ENCODE measurements at places on chromosomes 1 and 21.

- DNase-seq: no peak
Observed at GRCh38 chr1:32014948-32015273, 1.2 kb downstream of the KHDRBS1 start.

- no peak for DNase-seq
Observed at GRCh38 chr1:210294999-210295745, 33.5 kb upstream of the HHAT start.

- no peak for DNase-seq
Observed at GRCh38 chr1:29245876-29246275, 9.6 kb downstream of the PTPRU start.

DNA sequence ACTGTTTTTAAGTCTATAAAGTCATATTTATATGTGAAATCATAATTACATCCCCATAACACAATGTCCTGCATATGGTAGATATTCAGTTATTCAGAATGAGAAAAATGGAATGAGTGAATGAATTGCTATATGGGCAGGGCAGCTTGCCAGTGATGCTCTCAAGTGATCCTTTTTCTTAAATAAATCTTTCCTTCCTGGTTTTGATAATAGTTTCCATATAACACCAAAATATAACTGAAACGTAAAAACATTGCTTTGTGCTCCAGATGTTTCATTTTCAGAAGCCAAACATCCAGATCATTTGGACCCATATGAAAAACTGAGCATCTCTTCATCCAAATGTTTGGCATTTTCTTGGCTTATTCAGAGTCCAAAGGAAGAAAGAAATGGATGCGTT, 30.2 kb upstream of the RGS8 start:
- no peak for DNase-seq

GRCh38 chr21:43318841-43319781, 107.8 kb downstream of the SIK1 start:
- DNase-seq: no peak

- DNase-seq: no peak
Observed at GRCh38 chr1:179938752-179939151, 15.9 kb upstream of the CEP350 start.

DNA sequence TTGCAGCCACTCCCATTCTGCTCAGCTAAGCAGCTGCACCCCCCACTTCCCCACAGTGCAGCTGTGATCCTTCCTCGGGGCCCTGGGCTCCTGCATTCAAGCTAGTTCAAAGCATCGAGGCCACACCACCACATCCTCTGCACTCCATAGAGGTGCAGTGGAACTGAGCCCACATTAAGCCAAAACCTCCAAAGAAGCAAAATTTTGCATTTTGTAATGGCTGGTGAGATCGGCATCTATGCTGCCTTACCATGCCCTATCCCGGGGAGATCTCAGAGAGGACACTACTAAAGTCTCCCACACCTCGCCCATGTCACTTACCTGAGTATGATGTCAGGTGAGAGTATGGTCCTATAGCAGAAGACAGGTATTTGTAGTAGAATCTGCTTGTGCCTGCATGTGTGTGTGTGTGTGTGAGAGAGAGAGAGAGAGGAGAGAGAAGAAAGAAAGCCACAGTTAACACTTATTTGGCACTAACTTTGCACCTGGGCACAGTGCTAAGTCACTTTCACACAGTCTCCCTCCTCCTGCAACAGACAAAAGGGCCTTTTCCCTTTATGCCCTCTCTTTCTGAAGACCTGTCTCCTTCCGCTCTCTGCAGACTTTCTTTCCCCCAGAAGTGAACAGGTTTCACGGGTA, 89.8 kb downstream of the KIF14 start:
- DNase-seq: peak; percentile 12

DNA sequence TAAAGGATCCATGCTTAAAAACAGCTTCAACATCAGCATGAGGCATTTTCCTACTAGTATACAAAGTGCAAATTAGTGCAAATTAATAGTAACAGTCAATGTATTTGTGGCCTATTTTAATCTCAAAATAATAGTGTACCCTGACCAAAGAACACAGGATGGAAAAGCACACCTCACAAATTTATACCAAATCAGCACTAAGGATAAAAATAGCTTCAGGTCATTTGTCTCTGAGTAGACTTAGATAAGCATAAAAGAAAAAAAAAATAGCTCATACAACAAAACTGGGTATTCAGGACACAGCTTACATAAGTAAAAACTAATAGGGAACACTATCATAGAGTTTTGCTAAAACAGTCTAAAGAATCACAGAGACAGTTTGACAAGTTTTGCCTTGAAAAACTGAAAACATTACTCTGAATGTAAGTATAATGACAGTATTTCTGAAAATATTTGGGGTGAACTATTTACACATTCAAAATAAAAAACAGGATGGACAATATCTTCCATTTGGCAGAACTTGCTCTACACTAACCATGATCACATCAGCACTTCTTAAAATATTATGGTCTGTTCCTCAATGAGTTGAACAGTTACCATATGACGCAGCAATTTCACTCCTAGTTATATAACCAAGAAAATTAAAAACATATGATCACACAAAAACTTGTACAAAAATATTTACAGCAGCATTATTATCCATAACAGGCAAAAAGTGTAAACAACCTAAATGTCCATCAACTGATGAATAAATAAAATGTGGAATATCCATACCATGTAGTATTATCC, 46.3 kb downstream of the RNF115 start:
- DNase-seq: no peak

GRCh38 chr1:10489291-10490055, 14.7 kb downstream of the PEX14 start:
- no peak for DNase-seq

GRCh38 chr1:4724001-4724400, 69.6 kb downstream of the AJAP1 start:
- no peak for DNase-seq

DNA sequence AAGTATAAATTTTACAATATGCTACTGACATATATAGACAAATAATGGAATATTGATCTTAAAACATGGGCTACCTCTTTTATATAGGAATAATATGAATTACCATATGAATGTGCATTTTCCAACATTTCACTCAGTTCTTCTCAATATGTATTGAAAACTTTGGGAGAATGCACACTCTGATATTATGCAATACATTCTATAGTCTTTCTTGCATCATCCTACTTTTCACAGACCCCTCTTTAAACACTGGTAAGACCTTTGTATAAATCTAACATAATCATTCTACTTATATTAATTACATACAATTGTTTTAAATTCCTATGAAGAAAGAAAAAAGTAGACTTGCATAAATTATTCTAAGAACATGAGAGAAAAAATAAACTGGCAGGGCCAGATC, 69.2 kb downstream of the NCAM2 start:
- no peak for DNase-seq

DNA sequence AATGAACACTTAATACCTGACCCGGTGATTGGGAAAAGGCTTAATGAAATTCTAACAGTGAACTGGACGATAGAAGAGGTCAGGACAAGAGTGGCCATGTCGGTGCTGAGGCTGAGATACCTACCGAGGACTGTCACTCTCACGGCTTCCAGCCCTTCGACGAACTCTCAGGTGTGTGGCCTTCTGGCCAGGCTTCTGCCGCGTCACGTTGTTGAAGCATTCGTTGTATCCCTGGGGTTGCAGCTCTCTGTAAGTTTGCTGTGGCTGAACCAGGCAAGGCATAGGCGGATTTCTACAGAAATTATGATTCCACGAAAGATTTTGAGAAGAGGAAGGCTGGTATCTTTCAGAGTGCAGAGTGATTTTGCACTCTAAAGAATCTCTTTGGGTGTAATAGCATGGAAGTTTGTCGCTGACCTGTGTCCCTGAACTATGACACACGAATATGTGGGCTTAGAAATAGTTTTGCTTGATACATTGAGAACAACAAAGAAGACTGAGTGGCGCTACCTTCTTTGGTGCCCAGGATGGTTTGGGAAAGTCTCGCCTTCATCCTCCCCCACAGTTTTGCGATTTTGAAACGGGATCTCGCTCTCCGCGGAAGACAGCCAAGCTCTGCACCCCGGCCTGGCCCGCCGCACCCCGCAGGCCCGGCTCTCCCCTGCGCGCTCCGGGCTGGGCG, 403 bp upstream of the EPHX4 start:
- no peak for DNase-seq

GRCh38 chr1:226064816-226065248, 2.3 kb downstream of the H3-3A start:
- DNase-seq: peak; percentile 31

GRCh38 chr1:162901243-162901642, 40.3 kb upstream of the CCDC190 start:
- DNase-seq: no peak

GRCh38 chr1:105874621-105875020, 1181.9 kb upstream of the PRMT6 start:
- no peak for DNase-seq

GRCh38 chr1:202229376-202229775, 35.8 kb downstream of the LGR6 start:
- DNase-seq: no peak

DNA sequence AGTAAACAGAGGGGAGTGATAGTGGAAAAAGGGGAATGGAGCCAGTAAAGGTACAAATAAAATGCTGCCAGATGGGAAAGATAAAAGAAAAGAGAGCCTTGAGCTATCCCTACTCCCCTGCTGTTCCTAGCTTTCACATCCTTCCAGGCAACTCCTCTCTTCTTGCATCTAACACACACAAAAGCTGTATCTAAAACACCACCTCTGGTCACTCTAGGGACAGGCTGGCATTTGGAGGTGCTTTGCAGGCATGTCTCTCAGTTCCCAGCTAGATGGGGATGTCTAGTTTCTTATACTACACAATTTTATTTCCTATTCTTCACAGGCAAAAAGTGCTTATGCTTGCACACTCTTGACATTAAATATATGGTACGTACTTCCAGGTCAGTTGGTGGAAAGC, 185.1 kb upstream of the ST6GALNAC5 start:
- DNase-seq: no peak

DNA sequence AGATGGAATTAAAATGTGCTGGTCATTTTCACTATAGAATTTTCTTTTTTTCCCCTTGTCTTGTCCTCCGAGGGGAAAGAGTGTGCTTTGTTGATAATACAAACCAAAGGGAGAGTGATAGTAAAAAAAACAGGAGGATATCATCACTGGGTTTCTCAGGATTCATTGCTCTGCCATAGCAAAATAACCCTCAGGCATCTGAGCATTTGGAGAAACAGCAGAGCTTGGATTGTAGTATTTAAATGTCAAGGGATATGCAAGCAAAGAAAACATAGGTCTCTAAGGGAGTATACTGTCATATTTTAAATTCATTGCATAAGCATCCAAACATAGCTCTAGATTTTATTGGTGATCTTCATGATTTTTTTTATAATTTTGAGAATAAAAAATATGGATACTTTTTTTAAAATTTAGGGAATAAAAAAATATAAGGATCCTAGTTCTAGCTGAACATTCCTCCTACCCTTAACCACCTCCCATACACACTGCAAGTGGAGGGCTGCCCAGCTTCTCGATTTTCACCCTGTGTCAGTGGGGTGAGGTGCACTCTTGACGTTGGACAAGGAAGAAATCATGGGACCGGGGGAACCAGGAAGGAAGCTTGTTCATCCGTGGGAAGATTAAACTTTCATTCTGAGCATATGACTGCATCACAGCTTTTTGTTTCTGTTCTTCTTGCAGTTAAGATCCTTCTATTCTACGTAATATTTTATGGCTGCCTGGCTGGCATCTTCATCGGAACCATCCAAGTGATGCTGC, 4.4 kb downstream of the ATP1B1 start:
- DNase-seq: no peak

DNA sequence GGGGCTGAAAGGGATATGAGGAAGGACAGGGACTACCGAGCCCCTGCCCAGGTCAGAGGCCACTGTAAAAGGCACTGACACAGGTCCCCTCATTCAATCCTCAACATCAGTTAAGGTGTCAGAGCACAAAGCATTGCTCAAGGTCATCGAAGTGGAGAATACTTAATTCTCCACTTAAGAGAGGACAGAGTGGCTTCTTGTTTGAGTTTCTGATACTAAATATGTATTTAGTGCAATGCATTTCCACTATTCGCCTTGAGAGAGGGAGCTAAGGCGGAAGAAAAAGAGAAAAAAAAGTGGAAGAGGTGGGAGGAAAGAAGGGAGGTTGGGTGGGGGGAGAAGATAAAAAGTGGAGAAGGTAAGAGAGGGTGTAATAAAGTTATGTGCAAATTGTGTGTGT, 100.1 kb upstream of the SPATA6 start:
- no peak for DNase-seq

DNA sequence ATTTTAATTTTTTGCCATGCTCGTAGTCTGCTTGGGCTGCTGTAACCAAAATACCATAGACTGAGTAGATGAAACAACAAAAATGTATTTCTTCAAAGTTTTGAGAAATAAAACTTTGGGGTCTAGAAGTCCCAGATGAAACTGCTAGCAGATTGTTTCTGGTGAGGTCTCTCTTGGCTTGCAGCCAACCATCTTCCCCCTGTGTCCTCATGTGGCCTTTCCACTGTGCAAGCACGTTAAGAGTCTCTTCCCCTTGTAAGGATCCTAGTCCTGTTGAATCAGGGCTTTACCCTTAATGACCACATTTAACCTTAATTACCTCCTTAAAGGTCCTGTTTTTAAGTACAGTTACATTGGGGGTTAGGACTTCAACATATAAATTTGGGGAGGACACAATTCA, 86.6 kb downstream of the PTBP2 start:
- DNase-seq: no peak

- DNase-seq: no peak
Observed at GRCh38 chr21:33977017-33977720, 61.6 kb upstream of the ATP5PO start.

DNA sequence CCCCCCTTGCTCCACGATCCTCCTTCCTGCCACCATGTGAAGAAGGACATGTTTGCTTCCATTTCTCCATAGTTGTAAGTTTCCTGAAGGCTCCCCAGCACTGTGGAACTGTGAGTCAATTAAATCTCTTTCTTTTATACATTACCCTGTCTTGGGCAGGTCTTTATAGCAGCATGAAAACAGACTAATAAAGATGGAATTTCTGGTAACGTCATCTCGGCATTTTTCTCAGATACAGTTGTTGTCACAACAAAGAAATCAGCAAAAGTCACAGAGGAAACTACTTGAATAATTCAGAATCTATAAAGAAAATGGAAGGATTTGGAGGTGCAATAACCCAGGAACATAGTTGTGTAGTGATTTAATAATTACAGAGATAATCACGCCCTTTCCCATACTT, 4.4 kb downstream of the APCS start:
- no peak for DNase-seq

DNA sequence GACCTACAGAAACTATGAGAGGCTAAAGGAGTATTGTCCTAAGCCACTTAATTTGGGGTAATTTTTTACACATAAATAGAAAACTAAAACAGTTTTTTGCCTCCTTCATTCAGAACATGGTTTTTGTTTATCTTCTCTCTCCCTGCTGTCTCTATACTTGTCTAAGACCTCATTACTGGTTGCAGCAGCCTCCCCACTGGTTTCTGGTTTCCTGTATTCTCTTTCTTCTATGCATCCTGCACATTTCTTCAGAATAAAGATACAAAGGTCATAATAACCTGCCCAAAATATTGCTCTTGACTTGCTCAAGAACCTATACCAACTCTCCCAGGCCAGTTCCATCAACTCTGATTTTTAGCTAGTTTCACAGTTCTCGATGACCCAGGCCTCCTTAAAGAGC, 19.8 kb upstream of the BOLA1 start:
- no peak for DNase-seq
